ENCODE measurements at places on chromosomes 11 and 22. TPM values are rescaled to one million over a fixed set of nuclear protein-coding genes. Genes with fewer than 3 reads are reported as not detected.
A peak's percentile ranks its signal among the peaks of the same experiment; 100 is the strongest.

GRCh38 chr22:31574055-31574670 lies 77.8 kb downstream of the SFI1 start:
- DNase-seq = no peak

GSC2 gene
- not detected for polyA plus RNA-seq

OLFML1 gene
- not detected for polyA plus RNA-seq

SCGB1D2 gene
- not detected for polyA plus RNA-seq

GRCh38 chr11:27367881-27368280 lies 4.9 kb upstream of the CCDC34 start:
- no peak for DNase-seq

DNA sequence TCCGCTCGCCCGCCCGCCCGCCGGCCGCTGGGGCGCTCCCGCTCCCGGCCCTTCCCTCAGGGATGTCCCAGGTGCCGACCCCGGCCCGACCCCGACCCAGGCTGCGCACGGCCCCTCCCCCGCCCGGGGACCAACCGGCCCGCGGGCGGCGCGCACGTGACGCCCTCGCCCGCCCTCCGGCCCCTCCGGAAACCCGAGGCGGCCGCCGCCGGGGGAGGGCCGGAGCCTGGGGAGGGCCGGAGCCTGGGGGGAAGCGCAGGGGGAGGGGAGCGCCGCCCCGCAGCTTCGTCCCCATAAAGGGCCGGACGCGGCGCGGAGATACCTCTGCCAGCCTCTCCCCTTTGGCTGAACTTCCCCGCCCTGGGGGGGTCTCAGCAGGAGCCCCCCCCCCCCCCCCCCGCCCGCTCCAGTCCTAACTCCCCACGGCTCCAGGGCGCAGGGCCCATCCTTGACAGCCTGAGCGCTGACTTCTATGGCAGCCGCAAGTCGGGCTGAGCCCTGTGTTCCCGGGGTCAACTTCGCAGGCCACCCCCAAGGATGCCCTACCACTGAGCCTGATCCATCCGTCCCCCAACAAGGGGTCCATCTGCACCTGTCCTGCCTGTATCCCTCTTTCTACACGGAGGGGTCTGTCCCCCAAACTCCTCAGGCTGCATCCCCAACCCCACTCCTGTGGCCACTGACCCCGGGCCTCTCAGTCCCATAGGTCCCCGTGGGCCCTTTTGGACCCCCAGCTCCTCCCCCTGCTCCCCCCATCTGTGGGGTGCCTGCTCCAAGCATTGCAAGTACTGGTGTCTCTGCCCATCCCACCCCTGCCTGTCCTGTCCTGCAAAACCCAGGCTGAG lies at the start of gene MAPK12:
MAPK12 (minus strand) TSS at position 69 of the 845 bp plus-strand sequence. CDS start 174 bp downstream, outside the sequence.
- no peak for DNase-seq

DNA sequence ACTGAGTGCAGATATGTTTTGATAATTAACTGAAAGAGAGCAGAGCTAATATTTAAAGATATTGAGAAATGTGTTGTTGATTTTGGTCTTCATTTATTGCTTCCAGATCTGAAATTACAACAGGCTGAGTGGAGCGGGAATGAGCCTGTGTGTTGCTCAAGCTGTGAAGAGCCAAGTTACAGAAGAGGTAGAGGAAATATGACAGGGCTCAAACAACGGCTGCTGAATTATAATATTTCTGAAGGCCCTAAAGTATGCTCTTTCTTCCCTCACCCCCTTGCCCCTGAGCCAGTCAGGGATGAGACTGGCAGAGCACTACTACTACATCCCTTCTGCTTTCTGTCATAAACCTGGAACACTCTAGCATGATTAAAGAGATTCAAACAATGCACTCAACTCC lies 115.6 kb downstream of the FANCF start:
- DNase-seq = no peak

- no peak for DNase-seq
Observed at GRCh38 chr11:120893440-120894201, 130.3 kb upstream of the TBCEL start.

DNA sequence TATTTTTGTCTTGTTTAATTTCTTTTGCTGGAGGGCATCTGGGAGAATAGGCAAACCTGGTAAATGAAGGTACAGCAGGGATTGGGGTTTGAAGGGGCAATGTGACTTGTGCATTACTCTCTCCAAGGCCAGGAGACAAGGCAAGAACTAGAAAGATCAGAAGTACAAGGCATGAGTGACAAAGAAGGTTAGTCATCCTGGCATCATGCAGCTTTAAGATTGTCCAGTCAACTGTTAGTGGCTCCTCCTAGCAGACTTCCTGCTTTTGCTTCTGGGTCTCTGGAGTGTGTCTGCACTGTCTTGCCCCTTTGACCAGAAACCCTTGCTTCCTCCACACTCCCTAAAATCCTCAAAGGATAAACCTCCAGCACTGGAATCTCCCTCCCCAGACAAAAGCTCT lies 27.2 kb upstream of the GLYATL1 start:
- DNase-seq = no peak

OR51B2 gene
- polyA plus RNA-seq = not detected

- no peak for DNase-seq
Observed at GRCh38 chr22:40746428-40747220, 67.3 kb downstream of the MCHR1 start.

GRCh38 chr11:66311470-66311964 lies 5.3 kb downstream of the CD248 start:
- DNase-seq = no peak

DNA sequence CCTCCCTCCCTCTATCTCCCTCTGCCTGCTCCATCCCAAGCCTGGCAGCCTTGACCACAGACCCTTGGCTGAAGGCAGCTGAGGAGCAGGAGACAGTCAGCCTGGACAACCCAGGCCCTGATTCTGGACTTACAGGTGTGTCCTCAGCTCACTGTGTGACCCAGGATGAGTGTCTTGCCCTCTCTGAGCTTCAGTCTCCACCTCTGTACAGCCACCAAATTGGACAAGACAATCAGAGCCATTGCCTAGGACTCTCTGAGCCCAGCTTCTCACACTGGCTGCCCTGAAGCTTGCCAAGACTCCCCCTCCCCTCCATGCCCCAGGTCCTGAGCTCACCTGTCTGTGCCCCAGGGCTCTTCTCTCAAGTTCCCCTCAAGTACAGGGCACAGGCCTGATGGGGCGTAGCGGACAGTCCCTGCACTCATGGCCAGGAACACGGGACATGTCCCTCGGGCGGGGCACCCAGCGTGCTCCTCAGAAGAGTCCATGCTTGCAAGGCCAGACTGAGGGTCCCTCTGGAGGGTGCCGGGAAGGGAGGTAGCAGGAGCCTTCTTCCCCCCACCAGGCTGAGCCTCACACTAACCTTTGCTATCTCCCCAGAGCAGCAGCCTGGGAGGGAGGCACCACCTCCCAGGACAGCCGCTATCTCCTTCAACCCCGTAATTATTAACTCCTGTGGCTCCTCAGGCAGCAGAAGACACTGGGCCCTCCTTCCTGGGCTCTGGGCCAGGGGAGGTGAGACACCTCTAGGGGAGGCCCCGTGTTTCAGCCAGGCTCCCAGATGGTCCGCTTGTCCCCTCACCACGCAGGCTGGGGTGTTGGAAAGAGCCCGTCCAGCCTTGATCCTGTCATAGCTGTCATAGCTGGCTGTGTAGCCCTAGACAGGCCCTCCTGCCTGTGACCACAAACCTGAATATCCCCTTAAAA lies 2.6 kb upstream of the RAB3IL1 start:
- DNase-seq = peak; percentile 44

All from A549 (cell line).